ENCODE measurements at places on chromosomes 12 and 14.

- no peak for DNase-seq
Measured at GRCh38 chr12:92206011-92206410, 60.4 kb upstream of the BTG1 start.

DNA sequence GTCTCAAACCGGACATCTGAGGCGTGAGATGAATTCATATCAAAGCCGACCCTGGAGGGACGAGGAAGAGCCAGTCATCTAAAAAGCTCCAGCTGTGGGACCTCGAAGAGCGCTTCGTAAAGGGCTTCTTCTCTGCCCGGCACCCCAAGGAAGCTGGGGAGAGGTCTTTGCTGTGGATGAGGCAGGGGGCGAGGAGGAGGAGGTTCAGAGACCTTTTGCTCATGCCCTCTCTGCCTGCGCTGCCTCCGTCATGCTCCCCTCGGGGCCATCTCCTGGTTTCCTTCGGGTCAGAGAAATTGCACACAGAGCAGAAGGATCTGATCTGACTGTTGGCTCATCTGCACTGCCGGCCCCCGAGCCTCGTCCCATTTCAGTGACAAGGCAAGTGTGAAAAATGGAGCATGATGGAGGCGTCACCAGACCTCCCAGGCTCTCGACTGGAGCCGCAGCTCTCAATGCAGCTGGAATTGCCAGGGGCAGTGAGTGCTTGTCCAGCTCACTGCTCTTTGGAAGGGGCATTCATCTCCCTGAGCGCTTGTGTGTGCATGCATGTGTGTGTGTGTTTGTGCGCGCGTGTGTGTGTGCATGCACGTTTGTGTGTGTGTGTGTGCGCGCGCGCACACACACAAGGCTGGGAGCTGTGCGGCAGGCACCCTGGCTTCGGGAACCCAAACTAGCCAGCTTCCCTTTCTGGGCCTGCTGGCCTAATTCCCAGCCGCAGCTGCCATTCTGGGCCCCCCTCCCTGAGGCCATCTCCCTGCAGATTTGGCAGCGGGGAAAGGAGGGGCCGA lies 9.2 kb downstream of the CABP1 start:
- no peak for DNase-seq

- DNase-seq: no peak
Measured at GRCh38 chr12:48447755-48448154, 24.6 kb upstream of the ANP32D start.

- no peak for DNase-seq
Measured at GRCh38 chr12:121202407-121203355, 7.2 kb upstream of the P2RX4 start.

GRCh38 chr12:5511644-5512600 lies 80.0 kb downstream of the NTF3 start:
- no peak for DNase-seq

GRCh38 chr12:108567406-108568337 lies 5.3 kb downstream of the ISCU start:
- no peak for DNase-seq

DNA sequence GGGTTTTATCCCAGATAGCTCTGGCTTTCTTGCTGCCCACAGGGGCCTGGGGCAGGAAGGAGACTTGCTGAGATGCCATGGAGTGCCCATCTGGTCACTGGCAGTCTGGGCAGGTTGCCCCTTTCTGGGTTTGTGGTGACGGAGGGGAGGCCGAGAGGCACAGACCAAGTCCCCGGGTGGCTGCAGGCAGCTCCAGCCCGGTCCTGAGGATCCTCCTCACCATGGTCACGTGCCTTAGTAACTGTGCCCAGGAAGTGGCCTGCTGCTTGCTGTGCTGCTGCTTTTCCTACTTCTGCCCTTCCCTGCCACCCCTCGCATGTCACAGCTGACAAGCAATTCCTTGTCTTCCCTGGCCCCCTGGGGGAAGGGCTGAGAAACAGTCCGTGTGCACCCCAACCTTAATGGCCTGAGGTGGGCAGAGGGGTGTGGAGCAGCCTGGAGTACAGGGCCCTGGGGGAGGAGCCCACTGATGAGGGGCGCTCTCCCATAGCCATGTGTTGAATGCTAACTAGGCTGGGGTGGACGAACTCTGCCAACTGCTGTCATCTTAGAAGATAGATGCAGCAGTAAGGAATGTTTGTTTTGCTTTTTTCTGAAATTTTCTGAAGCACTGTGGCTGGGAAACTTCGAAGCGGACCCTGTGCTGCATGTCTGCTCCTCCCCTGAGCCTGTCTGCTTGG lies 54.9 kb upstream of the SRSF5 start:
- no peak for DNase-seq

GRCh38 chr12:40105515-40106201 lies at the start of gene SLC2A13:
Gene SLC2A13, minus strand, starts transcription at chr12:40106081. Its CDS starts 273 bp downstream, at chr12:40105808.
- peak; percentile 46 for DNase-seq

- no peak for DNase-seq
Measured at GRCh38 chr14:93017301-93017797, 94.4 kb downstream of the CHGA start.

DNA sequence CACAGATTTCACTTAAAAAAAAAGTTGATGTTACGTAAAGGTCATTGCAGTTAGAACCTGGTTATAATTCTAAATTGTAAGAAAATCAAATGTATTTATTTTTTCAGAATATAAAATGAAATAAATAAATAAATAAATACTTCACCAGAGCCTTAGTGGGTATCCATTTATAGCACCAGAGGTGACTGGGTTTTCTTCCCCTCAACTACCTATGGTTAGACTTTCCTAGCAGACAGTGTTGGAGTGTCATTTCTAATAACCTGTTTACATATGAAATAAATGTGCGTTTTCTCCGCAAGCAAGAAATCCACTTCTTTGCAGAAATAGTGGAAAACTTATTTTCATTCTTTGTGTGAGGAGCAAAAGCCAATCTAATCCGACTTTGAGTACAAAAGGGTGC lies 3.3 kb upstream of the MYF5 start:
- no peak for DNase-seq

DNA sequence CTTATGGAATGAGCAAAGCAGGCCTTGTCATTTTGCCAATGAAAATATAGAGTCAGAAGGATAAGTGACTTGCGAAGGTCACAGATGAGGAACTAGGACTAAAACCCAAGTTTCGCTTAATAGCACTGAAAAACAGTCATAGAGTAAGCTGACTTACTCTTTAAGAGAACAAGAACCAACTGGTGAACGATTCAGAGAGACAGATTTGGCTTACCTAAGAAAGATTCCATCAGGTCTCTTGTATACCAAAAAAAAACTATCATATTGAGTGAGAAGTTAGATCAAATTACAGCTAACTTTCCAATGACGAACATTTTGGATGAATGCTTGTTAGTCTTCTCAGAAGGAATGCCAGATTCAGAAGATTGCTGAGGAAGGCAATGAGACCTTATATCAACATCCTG lies 74.2 kb downstream of the ZFC3H1 start:
- DNase-seq: no peak

DNA sequence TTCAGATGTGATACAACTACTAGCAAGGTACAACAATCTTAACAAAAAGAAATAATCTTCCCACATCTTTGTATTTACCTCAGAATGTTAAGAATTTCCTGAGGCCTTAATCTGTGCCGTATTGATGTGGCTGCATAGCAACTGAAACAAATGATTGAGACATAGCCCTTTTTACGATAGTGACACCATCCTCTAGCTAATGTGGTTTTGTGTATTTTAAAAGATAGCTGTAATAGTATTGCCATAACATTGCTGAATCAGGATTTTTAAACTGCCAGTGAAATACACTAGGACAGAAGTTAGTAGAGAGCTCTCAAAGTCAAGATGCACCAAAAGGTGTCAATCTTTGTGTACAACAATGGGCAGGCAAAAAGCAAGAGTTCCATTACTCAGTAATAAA lies 11.9 kb downstream of the NPAS3 start:
- DNase-seq: no peak

GRCh38 chr12:109555431-109556315 lies 17.6 kb downstream of the MMAB start:
- DNase-seq: no peak

- no peak for DNase-seq
Measured at GRCh38 chr12:12056951-12057350, 13.8 kb upstream of the BCL2L14 start.

- DNase-seq: no peak
Measured at GRCh38 chr12:57216014-57216911, at the start of gene NXPH4. Gene NXPH4, plus strand, starts transcription at chr12:57216794. Its CDS starts 176 bp downstream, at chr12:57216970.

GRCh38 chr12:47776471-47777143 lies 3.6 kb downstream of the SLC48A1 start:
- no peak for DNase-seq

DNA sequence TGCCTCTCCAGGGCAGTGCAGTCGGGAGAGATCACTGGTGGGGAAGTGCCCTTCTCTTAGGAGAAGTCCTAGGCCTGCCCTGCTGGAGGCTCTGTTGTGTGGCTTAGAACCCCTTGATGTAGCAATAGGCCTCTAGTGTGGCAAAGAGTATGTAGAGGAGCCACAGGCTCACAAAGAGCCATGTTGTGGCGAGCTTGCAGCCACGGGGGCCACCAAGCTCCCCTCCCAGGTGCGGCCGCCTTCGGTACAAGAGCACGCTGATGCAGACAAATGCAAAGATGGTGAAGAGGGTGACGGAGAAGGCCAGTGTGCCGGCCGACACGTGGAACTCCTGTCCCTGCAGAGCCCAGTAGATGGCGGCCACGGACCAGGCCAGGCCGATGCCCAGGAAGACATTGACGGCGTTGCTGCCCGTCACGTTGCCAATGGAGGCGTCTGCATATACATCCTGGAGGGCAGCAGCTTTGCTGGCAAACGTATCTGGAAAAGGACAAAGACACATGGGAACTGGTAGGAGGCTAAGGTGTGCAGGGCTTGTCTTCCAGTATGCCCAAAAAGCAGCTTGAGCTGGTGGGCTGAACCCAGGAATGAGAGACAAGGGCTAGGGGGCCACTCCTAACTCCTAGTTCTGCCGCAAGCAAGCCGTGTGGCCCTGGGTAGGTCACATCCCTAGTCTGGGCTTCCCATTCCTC lies 142.8 kb downstream of the SLC8A3 start:
- DNase-seq: no peak

DNA sequence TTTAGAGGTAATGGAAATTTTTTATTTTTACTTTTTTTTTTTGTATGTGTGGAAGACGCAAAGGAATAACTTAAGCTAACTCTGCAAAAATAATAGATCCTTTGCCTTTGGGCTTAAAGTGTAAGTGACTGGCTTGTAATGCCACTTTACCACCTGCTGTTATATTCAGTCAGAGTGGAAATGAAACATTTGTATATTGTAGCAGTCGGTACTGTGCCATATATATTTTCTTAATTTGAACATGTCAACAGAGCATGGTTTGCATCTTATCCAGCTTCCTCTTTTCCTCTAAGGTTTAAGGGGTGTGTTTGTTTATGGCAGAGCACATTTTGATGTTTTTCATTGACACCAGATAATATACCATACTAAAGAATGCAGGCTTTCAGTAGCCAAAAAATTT lies 176.6 kb downstream of the TRHDE start:
- no peak for DNase-seq

GRCh38 chr14:36020120-36021029 lies 156.1 kb downstream of the PTCSC3 start:
- no peak for DNase-seq

DNA sequence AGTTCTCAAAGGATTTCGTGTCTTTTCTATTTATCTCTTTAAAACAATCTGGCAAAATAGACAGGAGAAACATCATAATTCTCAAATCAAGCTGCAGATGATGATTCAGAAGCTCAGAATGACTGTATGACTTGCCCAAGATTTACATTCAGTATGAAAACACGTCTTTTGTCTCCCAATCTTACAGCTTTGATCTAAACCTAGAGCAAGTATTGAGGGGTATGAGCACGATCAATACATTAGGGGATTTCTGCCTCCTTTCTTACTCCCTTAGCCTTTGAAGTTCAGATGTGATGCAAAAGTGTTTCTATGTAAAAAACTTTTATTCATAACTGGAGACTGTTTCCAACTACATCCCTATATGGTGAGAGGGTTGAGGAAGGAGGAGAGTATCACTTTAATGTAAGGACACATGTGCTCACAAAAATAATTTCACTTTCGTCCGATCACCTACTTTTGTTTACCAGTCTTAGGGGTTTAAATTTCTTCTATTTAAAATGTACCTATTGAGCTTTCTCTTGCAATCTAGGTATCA lies 454.8 kb downstream of the TMTC2 start:
- DNase-seq: no peak

DNA sequence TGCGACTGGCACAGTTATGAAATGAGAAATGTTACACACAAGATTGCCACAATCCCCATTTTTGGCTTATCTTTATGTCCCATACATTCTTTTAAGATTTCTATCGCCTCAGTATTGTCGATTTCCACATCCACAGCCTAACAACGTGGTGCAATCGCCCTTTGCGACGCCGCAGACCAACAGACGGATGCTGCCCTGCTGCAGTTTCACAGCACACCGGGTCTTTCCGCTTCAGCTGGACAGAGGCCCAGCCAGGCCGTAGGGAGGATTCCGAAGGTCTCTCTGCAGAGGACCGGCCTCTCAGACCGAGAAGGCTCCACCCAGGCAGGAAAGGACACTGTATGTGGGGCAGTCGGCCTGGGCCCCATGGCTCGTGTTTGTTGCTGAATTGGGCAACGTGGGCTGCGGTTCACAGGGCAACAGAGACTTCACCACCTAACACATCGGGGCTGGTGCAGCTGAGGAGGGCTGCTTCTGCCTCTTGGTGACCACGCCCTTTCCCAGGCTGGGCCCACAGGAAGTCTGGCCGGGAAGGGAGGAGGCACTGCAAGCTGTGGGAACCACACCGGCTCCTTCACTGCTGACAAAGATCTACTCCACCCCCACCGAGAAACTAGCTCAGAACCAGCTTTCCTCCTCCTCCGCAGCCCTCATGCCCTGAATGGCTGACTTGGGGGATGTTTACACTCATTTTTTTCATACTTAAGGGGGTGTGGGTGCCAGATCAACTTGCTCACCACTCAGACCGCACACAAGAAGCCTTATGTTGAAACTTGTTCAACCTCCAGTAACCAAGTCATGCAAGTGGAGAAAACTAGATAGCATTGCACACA lies 32.9 kb upstream of the MDM1 start:
- peak; percentile 68 for DNase-seq

DNA sequence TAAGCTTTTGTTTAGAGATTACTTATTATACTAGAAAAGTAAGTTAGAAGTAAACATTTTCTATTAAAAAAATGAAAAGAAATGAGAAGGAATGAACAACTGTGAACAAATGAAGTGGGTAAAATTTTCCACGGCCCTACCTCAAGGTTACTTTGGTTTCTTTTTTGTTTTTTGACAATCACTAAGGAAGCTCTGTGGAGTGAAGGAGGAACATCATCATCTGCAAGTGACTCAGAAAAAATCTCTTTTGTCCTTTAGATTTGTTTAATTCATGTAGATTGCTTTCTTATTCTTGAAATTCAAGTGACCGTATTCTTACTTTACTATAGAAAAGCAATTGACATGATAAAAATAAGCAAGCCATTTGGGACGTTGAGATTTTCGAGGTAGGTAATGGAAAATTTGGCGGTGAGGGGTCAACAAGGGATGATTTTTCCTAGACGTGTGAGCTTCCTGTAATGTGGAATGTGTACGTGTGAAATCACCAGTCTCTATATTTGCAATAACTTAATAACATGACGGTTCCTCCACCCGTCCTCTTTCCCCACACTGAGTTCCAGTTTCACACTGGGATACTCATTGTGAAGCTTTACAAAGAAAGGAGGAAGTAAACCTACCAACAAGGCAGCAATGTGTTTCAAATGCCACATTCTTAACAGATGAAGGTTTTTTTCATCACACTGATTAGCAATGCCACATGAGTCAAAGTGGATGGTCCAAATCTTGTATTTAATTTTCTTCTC lies 62.3 kb upstream of the EGLN3 start:
- DNase-seq: no peak

- no peak for DNase-seq
Measured at GRCh38 chr12:105482951-105483350, 152.5 kb downstream of the C12orf75 start.

- no peak for DNase-seq
Measured at GRCh38 chr12:132803125-132803524, 25.5 kb downstream of the GOLGA3 start.

GRCh38 chr12:108679106-108679681 lies 45.5 kb upstream of the SELPLG start:
- no peak for DNase-seq
